ENCODE measurements at places on chromosomes 12 and 14. TPM values are rescaled to one million over a fixed set of nuclear protein-coding genes. Genes with fewer than 3 reads are reported as not detected.

The TRIM9 gene
- total RNA-seq: 9.3 TPM

The NDRG2 gene
- 3.0 TPM for total RNA-seq

The KCNH3 gene
- 2.2 TPM for total RNA-seq

The STXBP6 gene
- total RNA-seq: 2.9 TPM

The SYNDIG1L gene
- not detected for total RNA-seq

The LRP6 gene
- 25.2 TPM for total RNA-seq

The ITPR2 gene
- total RNA-seq: 3.1 TPM

The PIP4K2C gene
- total RNA-seq: 45.0 TPM

The IL22 gene
- total RNA-seq: not detected

The NUAK1 gene
- 5.5 TPM for total RNA-seq

The C12orf76 gene
- 6.6 TPM for total RNA-seq

The YAF2 gene
- 20.9 TPM for total RNA-seq

The ACSM4 gene
- not detected for total RNA-seq

The RPS6KL1 gene
- 0.17 TPM for total RNA-seq

The LRTM2 gene
- total RNA-seq: 0.05 TPM

The C1R gene
- 37.9 TPM for total RNA-seq

The TSHR gene
- not detected for total RNA-seq

The KRT3 gene
- 0.06 TPM for total RNA-seq

The NKX2-8 gene
- total RNA-seq: 3.3 TPM

The NPFF gene
- not detected for total RNA-seq

The PRIMA1 gene
- 0.47 TPM for total RNA-seq

The CD4 gene
- total RNA-seq: not detected

The HOXC5 gene
- total RNA-seq: 0.47 TPM

The KIF5A gene
- total RNA-seq: 0.20 TPM

The GSKIP gene
- 19.7 TPM for total RNA-seq
